Airway epithelial cell (primary cell): ENCODE measurements at places on chromosomes 1 and 21. TPM values are rescaled to one million over a fixed set of nuclear protein-coding genes. Genes with fewer than 3 reads are reported as not detected.

Gene TP73
- total RNA-seq: 6.1 and 9.5 TPM in 2 replicates

Gene NBPF10
- total RNA-seq: 0.09 and 0.28 TPM in 2 replicates

Gene RIPK4
- total RNA-seq: 41.0 and 44.5 TPM in 2 replicates

Gene HNRNPCL2
- not detected in 2 replicates for total RNA-seq

Gene AUNIP
- total RNA-seq: 6.5 and 9.7 TPM in 2 replicates

Gene UBE2G2
- 39.3 and 43.9 TPM in 2 replicates for total RNA-seq

Gene EPHA2
- total RNA-seq: 153 and 169 TPM in 2 replicates

Gene OR2T33
- not detected in 2 replicates for total RNA-seq

Gene ORC1
- 14.0 and 15.3 TPM in 2 replicates for total RNA-seq

Gene CFAP74
- 0.07 TPM in 1 of 2 replicates, not detected in the other for total RNA-seq

Gene CDK18
- total RNA-seq: 10.3 and 15.0 TPM in 2 replicates

Gene NEK7
- 26.2 and 38.1 TPM in 2 replicates for total RNA-seq

Gene WDR47
- 12.4 and 16.2 TPM in 2 replicates for total RNA-seq

Gene PGBD2
- 1.8 and 4.7 TPM in 2 replicates for total RNA-seq

Gene LTN1
- total RNA-seq: 14.9 and 17.1 TPM in 2 replicates

Gene NMNAT2
- total RNA-seq: under 0.01 TPM in 1 of 2 replicates, not detected in the other

Gene DDR2
- 1.1 and 1.3 TPM in 2 replicates for total RNA-seq
